ENCODE measurements at places on chromosomes 2 and 18.

DNA sequence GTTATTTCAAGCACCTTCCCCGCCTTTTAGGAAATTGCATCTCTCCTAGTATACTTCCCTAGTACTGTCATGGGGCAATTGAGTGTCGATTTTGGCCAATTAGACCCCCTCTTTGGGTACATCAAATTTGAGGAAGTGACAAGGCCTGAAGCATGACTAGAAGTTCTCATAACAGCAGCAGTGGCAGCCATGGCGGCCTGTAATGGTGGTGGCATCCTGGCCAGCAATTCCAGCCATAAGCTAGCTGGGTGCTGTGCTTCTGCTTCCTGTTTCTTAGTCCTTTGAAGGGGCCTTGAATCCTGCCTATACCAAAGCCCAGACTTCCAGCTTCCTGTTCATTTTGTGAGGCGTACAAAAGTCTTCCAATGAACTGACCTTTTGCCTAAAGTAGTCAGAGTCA, 523.1 kb downstream of the PLCL1 start:
- no peak for DNase-seq

DNA sequence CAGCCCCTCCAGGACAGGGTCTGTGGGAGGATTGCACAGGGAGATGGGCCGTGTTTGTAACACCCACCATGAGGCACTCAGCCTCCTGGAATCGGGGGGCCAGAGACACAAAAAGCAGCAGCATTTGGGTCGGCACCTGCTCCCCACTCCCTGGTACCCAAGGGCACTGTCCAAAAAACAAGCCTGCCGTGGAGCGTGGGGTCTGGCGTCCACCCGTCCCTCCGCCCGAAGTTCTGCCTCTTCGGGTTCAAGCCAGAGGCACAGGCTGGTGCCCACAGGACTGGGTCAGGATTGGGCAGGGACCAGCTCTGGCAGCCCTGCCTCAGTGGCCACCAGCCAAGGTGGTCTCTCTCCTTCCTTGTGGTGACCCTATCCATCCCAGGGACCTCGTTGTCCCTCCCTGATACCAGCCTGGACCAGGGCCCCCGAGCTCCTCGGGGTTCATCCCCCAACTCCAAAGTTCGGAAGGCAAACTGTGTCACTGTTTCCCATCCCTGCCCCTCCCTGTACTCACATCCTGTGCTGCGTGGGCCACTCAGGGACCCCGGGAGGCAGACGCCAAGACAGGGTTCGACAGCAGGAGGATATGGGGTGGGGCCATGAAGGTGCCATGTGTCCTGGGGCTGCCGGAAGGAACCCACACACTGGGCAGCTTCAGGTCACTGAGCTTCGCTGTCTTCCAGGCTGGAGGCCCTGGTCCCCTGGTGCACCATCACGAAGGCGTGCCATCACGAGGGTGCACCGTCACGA, 126.0 kb upstream of the HDAC4 start:
- no peak for DNase-seq

DNA sequence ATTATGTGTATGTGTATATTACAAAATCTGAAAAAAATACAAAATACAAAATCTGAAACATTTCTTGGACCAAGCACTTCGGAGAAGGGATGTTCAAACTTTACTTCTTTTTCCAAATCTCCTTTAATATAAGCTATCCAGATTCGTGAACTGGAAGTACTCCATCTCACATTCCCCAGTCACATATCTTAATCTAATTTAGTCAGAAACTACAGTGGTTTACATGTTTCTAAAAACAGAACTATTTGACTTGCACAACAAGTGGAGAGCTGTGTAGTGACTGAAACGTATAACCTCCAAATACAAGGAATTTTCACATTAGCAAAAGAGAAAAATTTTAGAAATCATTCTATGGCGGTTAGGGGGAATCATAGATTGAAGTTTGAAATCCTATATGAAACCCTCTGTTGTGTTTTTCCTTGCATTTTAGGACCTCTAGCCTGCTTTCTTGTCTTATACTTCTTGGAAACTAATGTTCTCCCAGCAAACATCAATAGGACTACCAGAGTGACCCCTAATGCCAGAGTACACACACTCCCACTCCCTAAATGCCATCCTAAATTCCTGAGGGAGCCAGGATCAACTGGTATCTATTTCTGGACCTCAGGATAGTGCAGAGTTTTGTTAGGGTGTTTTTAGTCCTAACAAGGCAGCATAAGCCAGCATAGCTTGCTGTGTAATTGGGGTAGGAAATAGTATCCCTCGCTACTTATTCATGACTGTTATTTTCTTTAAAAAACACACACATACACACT, 30.2 kb upstream of the ROCK1 start:
- DNase-seq: no peak

- DNase-seq: no peak
Measured at GRCh38 chr2:109636317-109636716, 22.2 kb downstream of the SOWAHC start.

DNA sequence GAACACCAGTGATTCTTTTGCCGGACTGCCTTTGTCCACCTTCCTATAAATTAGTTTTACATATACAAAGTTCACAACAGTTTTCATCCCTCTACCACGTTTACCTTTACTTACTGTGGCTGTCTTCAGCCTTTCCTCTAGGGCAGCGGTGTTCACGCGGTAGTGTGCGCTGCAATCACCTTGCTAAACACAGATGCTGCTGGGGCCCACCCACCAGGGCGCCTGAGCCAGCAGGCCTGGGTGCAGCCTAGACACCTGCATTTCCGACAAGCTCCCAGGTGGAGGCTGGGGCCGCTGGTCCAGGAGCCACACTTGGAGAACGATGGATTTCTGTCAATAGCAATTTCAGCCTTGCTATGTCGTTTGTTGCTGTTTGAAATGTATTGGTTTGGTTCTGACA, 83.1 kb downstream of the NDUFA10 start:
- DNase-seq: no peak

DNA sequence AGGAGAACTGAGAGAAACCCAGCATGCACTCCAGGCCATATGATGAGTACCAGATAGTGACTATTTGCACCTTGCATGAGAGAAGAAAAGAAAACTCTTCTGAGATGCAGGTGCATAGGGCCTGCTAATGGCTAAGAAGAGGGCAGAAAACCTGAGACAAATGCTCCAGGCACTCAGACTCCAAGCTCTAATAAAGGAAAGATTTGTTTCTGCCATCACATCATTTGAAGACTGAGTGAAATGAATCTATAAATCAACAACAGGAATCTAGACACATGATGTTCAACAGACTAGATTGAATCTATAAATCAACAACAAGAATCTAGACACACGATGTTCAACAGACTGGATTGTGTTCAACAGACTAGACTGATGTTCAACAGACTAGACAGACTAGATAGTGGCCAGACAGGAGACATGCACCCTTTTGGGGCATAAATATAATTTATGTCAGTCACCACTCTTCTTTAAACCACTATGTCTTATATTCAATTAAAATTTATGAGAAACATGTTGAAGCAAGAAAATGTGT, 482.7 kb upstream of the UBE2E3 start:
- DNase-seq: no peak

GRCh38 chr18:13453714-13454113, 235.2 kb downstream of the LDLRAD4 start:
- DNase-seq: no peak

- DNase-seq: no peak
Measured at GRCh38 chr2:11639503-11639902, 30.5 kb downstream of the NTSR2 start.

- no peak for DNase-seq
Measured at GRCh38 chr2:111037128-111037527, 83.6 kb upstream of the BCL2L11 start.

- DNase-seq: no peak
Measured at GRCh38 chr2:159088906-159089305, 120.5 kb downstream of the TANC1 start.

- DNase-seq: no peak
Measured at GRCh38 chr2:37669446-37669845, 2.0 kb downstream of the CDC42EP3 start.

- DNase-seq: no peak
Measured at GRCh38 chr2:122875091-122875865, 1119.8 kb downstream of the TSN start.

- no peak for DNase-seq
Measured at GRCh38 chr2:10146366-10147005, 23.9 kb downstream of the RRM2 start.

- DNase-seq: no peak
Measured at GRCh38 chr2:231069379-231070054, 12.8 kb downstream of the PSMD1 start.

DNA sequence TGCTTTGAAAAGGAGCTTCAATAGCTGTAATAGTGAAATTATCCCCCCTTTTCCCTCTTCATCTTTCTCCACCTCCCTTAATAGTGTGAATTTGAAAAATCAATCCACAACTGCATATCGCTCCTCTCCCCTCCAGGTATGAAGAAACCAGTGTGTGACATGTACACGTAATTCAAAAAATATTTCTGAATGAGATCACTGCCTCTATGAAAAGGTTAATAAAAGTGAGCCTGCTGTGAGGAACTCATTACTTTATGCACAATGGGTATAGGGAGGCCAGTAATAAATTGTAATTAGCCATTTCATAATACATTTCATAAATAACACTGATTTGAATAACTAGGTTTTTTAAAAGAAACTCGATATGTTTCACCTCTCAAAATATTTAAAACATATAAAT, 209.0 kb upstream of the KYNU start:
- no peak for DNase-seq

DNA sequence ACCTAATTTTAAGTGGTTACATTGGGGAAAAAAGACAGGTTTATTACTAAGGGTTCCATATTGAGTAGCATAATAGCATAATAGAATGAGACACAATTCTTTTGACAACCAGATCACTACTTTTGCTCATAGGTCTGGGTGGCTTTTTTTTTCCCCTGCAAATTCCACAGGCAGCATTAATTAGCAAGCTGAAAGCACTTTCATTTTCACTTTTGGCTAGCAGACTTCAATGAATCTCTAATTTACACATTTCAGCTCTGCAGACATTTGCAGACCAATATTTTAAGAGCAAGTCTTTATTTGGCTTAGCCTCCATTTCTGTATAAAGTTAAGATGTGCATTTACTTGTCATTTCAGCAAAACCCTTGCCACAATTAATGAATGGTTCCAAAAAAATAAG, 185.5 kb downstream of the NOL4 start:
- DNase-seq: no peak

GRCh38 chr2:43124687-43125057, 101.7 kb downstream of the ZFP36L2 start:
- no peak for DNase-seq

DNA sequence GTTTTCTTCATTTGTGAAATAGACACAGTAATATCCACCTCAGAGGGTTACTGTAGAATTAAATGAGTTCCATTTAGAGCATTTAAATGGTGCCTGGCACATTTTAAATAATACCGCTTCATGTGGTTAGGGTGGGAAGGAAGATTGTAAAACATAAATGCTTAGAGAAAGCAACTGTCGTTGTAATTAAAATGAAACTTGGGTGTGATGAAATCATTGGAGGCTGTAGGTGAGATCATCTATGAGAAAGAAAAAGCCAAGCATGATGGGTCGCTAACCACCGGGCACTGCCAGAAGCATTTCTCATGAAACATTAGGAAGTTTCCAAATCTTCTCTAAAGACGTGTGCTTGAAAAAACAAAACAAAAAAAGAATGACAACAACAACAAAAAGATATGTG, 8.2 kb upstream of the SLC39A10 start:
- no peak for DNase-seq

- no peak for DNase-seq
Measured at GRCh38 chr2:14623237-14623636, 9.3 kb upstream of the LRATD1 start.

- DNase-seq: no peak
Measured at GRCh38 chr18:50158866-50159653, 35.9 kb downstream of the MYO5B start.

DNA sequence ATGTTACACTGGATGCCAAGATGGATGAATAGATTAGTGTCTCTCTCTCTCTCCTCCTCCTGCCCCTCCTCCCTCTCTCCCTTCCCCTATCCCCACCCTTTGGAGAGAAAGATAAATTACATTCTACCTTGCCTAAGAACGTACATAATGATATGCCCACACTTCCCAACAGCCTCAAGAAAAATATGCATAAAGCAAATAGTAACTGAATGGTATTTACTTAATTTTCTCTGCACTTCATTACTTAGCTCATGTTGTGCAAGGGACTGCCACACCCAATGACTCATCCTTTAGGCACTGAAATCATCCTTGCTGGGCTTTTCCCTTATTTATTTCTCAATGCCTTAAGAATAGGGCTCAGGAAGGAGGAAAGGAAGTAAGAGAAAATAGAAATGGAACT, 137.3 kb upstream of the PID1 start:
- DNase-seq: no peak

- DNase-seq: no peak
Measured at GRCh38 chr2:109321570-109321969, 192.6 kb downstream of the SH3RF3 start.

DNA sequence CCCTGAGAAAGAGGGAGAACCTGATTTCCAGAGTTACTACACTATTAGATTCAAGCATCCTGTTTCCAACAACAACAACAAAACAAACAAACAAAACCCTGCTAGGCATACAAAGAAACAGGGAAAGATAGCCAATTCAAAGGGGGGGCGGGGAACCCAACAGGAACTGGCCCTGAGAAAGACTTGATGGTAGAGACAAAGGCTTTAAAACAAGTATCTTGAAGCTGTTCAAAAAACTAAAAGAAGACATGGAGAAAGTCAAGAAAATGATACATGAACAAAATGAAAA, 147.1 kb downstream of the THADA start:
- no peak for DNase-seq

DNA sequence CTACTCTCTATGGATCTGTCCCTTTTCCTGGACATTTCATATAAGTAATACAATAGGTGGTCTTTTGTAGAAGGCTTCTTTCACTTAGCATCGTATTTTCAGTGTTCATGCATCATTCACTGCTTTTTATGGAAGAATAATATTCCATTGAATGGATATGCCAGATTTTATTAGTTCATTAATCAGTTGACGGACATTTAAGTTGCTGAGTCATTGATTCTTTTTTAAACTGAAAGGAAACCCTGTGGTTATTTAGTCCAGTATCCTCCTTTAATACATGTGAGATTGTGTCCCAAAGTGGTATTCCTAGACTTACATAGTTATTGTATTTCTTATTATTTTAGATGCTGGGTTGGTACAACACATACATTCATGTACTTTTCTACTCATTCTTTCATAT, 162.1 kb upstream of the UNC80 start:
- no peak for DNase-seq

DNA sequence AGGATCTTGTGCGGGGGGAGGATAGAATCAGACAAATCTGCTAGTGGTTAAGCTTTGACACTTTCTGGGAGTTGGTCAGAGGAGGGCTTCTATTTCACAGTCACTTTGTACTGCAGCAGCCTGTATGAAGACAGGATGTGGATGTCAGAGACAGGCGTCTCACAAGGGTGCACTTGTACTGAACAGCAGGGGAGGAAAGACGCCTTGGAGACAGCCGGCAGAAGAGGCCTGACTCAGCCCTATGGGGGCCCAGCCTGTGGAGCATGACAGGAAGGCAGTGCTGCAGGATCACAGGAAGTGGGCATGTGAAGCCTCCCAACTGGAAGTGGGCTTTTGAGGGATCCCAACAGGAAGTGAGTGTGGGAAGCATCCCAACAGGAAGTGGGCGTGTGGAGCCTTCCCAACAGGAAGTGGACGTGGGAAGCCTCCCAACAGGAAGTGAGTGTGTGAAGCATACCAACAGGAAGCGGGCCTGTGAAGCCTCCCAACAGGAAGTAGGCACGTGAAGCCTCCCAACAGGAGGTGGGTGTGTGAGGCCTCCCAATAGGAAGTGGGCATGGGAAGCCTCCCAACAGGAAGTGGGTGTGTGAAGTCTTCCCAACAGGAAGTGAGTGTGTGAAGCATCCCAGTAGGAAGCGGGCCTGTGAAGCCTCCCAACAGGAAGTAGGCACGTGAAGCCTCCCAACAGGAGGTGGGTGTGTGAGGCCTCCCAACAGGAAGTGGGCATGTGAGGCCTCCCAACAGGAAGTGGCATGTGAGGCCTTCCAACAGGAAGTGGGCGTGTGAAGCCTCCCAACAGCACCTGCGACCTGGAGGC, 212.3 kb downstream of the SNTG2 start:
- DNase-seq: no peak
